ENCODE measurements at places on chromosomes 16 and 17.

GRCh38 chr17:2825253-2825970 is 29.2 kb downstream of the RAP1GAP2 start:
- no peak for DNase-seq

DNA sequence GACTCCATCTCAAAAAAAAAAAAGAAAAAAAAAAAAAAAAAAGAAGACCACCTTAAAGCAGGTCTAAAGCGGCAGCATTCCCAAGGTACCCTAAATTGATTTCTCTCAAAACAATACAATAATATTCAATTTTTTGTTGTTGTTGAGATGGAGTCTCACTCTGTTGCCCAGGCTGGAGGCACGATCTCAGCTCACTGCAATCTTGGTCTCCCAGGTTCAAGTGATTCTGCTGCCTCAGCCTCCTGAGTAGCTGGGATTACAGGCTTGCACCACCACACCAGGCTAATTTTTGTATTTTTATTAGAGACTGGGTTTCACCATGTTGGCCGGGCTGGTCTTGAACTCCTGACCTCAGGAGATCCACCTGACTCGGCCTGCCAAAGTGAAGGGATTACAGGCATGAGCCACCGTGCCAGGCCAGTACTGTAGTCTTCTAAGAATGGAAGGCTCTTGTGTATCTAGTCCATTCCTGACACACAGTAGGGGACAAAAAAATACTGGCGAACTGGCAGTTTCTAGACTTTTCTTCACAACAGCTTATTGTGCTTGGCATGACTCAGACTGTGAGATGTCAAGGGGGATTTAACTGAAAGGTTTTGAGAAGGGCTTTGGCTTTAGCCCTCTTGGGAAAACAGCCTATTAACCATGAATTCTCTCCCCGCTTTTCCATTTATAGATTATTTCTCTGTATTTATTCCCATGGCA is 17.3 kb downstream of the CDR2 start:
- no peak for DNase-seq

GRCh38 chr16:3065069-3065741 is at the start of gene IL32:
Gene IL32, plus strand, starts transcription at chr16:3065640. Its CDS starts 172 bp downstream, at chr16:3065812.
- no peak for DNase-seq

DNA sequence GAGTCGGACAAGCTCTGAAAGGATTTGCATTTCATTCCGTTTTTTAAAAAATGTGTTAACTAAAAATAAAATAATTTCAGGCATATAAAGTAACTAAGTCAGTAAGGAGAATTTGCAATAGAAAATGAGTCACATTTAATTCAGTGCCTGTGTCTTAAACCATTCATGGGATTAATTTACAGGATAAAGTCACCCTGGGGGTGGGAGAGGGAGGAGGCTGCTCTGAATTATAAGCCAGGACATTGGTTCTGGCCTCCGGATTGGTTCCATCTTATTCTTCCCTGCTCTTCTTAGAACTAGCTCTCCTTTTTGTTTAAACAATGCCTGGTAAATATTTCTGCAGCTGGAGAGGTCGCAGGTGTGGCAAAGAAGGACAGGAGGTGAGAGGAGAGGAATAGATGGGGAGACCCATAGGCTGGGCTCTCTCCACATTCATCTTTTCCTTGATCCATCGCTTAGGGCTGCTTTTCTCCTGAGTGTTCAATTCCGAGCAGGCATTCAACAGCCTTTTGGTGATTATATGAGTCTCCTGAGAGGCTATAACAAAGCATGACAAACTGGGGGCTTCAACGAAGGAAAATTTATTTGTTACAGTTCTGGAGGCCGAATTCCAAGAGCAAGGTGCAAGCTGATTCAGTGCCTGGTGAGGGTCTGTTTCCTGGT is 319.2 kb downstream of the PHKB start:
- no peak for DNase-seq

GRCh38 chr17:81254955-81255717 is 16.0 kb downstream of the NDUFAF8 start:
- no peak for DNase-seq

GRCh38 chr17:58686980-58687379 is 4.9 kb downstream of the TEX14 start:
- DNase-seq: no peak

- no peak for DNase-seq
Observed at GRCh38 chr17:19718613-19719354, 2.4 kb upstream of the SLC47A2 start.

GRCh38 chr16:50538411-50539052 is 9.7 kb upstream of the NKD1 start:
- DNase-seq: no peak

GRCh38 chr17:54482843-54483242 is 417.8 kb upstream of the TOM1L1 start:
- DNase-seq: no peak

DNA sequence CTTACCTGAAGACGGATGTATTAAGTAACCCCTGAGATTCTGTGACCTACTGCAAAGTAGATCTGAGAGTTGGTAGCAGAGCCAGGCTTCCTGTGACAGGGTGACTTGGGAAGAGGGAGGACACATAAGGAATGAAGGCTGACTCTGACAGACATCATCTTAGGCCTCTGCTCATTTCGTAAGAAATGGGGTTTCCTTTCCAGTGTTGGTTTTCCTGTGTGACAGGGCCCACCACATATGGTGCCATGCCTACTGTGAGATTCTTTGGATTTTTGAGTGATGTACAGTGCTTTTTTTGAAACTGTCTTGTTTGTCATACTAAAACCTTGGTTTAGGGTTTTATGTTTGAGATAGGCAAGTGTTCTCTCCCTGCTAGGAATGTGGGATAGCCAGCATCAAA is 12.7 kb downstream of the LIG3 start:
- no peak for DNase-seq

DNA sequence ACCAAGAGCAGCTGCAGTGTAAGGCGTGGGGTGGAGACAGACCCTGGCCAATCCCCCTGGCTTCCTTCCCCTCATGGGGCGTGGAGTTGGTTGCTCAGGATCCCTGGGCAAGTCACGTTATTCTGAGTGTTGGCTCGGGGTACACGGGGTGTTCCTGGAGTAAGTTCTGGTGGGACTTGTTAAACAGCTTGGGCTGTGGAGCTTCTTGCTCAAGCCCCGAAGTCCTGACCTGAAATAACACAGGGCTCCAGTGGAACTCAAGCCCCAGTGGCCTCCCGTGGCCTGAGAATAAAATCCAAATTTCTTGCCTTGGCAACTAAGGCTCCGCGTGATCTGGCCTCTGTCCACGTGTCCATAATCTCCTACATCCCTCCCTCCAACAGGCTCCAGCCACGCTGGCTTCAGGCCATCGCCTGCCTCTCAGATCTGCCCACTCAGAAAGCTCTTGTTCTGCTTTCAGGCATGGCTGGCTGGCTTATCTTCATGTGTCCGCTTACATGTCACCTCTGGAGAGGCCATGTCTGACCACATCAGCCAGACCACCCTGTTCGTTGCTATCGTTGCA is 49.3 kb upstream of the BCO1 start:
- DNase-seq: no peak

- DNase-seq: no peak
Observed at GRCh38 chr16:1335996-1336395, 2.6 kb downstream of the BAIAP3 start.

GRCh38 chr16:24583494-24583893 is 44.1 kb downstream of the RBBP6 start:
- DNase-seq: no peak

- DNase-seq: no peak
Observed at GRCh38 chr17:62801553-62802114, 6.5 kb downstream of the MARCHF10 start.

GRCh38 chr16:81443688-81444447 is 740 bp upstream of the CMIP start:
- DNase-seq: no peak

- DNase-seq: no peak
Observed at GRCh38 chr17:57561072-57561861, 183.8 kb downstream of the CCDC182 start.

DNA sequence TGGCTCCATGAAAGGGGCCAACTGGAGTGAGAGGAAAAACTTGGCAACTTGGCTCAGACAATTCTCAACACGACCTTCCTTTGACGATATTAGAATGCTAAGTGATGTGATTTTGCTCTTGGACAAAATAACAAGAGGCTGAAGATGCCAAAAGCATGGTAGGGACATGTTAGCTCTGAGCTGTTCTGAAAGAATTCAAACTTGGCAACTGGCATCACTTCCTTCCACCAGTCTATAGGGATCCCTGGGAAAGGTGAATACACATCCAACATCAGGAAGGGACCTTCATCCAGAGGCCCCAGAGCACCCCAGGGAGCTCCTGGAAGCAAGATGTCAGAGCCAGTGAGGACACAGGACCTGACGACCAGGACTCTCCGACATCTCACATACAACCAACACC is 4.3 kb downstream of the KRT37 start:
- no peak for DNase-seq

DNA sequence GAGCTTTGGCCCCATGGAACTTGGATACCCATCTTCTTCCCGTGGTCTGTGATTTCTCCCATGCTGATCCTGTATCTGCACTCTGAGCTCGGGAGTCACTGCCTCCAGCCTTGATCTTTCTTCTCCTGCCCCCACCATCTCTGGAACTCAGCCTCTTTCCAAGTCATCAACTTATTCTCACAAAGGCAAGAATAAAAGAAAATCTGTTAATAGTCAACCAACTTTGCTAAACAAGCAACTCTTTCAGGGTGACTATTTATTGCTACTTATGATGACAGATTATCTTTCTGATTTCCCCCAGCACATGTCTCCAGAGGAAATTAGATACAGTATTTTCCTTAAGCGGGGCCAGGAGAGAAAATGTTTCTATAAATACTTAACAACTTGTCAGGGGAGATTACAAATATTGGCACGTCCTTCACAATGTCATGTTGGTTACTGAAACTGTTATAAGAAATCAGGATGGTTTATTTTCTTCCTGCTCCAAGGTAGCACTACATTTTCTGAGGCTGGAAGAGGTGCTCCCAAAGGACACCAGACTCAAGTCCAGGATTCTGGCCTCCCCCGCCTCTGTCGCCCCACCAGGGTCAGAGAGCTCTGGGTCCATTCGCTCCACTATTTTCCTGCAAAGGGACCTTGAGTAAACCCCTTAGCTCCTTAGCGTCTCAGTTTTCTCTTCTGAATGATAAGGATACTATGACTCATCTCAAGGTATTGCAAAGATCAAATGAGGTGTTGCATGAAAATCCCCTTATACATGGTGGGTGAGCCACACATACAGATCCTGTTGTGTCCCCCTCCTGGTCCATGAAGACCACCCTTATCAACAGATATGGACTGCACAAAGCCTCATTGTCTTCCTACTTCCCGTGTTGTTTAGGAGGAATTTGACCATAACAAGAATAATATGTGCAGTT is 205.2 kb upstream of the WSCD1 start:
- no peak for DNase-seq

DNA sequence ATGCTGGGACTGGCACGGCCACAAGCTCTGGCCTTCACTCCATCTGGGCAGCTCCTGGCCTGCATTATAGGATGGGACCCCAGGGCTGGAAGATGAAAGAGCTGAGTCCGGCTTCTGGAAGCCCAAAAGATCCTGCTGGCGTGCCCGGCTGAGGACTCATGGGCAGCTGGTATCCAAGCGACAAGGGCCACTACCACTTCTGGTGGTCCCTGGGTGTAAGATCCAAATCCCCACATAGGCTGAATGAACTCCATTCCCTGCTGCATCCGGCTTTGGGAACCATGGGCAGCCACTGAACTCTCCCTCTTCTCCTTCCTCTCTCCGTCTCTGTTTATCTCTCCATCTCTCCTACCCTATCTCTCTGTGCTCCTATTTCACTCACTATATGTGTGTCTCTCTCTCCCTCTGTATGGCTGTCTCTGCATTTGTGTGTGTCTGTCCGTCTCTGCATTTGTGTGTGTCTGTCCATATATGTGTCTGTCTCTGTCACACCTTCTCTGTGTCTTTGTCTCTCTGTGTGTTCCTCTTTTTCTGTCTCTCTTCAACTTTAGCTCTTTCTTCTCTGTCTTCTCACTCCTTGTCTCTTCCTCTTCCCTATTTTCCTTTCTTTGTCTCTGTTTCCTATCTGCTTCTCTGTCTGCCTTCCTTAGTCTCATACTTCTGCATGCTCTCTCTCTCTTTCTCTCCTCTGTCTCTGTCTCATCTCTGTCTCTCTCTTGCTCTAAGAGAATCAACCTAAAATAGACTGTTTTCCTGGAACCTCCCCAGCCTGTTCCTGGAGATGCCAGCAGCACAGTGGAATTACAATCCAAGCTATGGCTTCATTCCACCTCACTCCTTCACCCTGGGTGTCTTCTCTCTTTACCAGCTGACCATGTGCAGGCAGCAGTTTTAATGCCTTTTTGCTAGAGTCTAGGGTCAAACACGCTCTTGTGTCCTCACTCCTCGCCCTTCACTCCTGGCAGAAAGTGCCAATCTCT is 60.4 kb upstream of the IRX6 start:
- no peak for DNase-seq

GRCh38 chr17:81196505-81197408 is 26.0 kb downstream of the CEP131 start:
- no peak for DNase-seq

DNA sequence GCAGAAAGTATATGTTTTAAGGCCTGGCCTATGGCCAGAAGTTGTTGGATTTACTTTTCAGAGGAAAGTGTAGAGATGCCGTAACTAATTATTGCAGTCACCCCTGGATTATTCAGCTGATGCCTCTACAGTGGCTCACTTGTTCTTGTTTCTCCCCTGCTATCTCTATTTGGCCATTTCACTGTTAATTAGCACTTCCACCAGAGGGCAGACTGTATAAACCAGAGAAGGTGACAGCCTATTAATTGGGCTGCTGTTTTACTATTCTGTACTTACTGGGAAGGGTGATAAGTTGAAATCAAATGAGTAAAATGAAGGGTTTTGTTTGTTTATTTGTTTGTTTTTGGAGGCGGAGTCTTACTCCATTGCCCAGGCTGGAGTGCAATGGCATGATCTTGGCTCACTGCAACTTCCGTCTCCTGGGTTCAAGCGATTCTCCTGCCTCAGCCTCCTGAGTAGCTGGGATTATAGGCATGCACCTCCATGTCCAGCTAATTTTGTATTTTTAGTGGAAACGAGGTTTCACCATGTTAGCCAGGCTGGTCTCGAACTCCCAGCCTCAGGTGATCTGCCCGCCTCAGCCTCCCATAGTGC is 66.0 kb downstream of the CDK12 start:
- no peak for DNase-seq

GRCh38 chr17:68452724-68453290 is 4.5 kb downstream of the WIPI1 start:
- no peak for DNase-seq

DNA sequence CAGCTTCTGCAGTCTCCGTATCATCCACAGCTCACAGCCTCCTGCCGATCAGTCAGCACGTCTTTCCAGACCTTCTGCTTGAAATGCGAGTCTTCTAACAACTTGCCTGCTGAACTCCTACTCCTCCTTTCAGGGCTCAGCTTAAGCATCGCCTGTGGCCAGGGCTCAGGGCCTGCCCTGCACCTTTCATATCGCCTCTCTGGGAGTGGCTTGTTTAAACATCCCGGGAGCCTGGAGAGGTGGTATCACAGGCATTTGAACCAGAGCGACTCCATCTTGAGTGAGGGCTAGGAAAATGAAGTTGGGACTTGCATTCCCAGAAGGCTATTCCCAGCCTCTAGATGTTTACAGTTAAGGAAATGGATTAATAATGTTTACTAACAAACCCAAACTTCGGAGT is 13.9 kb upstream of the CYB561 start:
- no peak for DNase-seq

GRCh38 chr17:17681744-17682292 is 560 bp downstream of the RAI1 start:
- DNase-seq: no peak
